GM23248 (cell line): ENCODE measurements at places on chromosomes 2 and 18. TPM values are rescaled to one million over a fixed set of nuclear protein-coding genes. Genes with fewer than 3 reads are reported as not detected.

USP14 gene
- 94.8 and 96.9 TPM in 2 replicates for polyA plus RNA-seq

BMP10 gene
- polyA plus RNA-seq = not detected in 2 replicates

IL36RN gene
- not detected in 2 replicates for polyA plus RNA-seq

YPEL5 gene
- 128 and 129 TPM in 2 replicates for polyA plus RNA-seq

NGEF gene
- 0.35 TPM in 1 of 2 replicates, not detected in the other for polyA plus RNA-seq

KCNIP3 gene
- polyA plus RNA-seq = 3.7 and 4.9 TPM in 2 replicates

UGT1A9 gene
- polyA plus RNA-seq = not detected in 2 replicates

ZRANB3 gene
- polyA plus RNA-seq = 5.7 TPM in 2 replicates

GREB1 gene
- 0.05 TPM in 1 of 2 replicates, not detected in the other for polyA plus RNA-seq

REG1A gene
- not detected in 2 replicates for polyA plus RNA-seq

CRYGC gene
- not detected in 2 replicates for polyA plus RNA-seq

ALPI gene
- not detected in 2 replicates for polyA plus RNA-seq

NDUFV2 gene
- polyA plus RNA-seq = 205 and 208 TPM in 2 replicates

DAW1 gene
- polyA plus RNA-seq = 0.81 and 1.1 TPM in 2 replicates

DSG1 gene
- not detected in 2 replicates for polyA plus RNA-seq

C2orf66 gene
- polyA plus RNA-seq = 0.25 TPM in 1 of 2 replicates, not detected in the other

POTEJ gene
- not detected in 2 replicates for polyA plus RNA-seq

B3GNT7 gene
- polyA plus RNA-seq = 0.08 TPM in 1 of 2 replicates, not detected in the other

ATAD2B gene
- polyA plus RNA-seq = 4.1 and 4.8 TPM in 2 replicates

ANAPC1 gene
- polyA plus RNA-seq = 11.3 and 13.5 TPM in 2 replicates

ZSWIM2 gene
- not detected in 2 replicates for polyA plus RNA-seq

CIDEA gene
- not detected in 2 replicates for polyA plus RNA-seq

M1AP gene
- 0.13 and 0.18 TPM in 2 replicates for polyA plus RNA-seq

EMILIN2 gene
- polyA plus RNA-seq = 6.5 and 9.0 TPM in 2 replicates

SEMA4F gene
- 5.6 and 5.9 TPM in 2 replicates for polyA plus RNA-seq

DCC gene
- not detected in 2 replicates for polyA plus RNA-seq

DYNAP gene
- not detected in 2 replicates for polyA plus RNA-seq

FBXO41 gene
- 0.38 and 0.44 TPM in 2 replicates for polyA plus RNA-seq

MYO7B gene
- not detected in 2 replicates for polyA plus RNA-seq

CDH2 gene
- 103 and 107 TPM in 2 replicates for polyA plus RNA-seq

CYP27C1 gene
- 0.70 and 0.73 TPM in 2 replicates for polyA plus RNA-seq

ALK gene
- 0.05 TPM in 1 of 2 replicates, not detected in the other for polyA plus RNA-seq

RMND5A gene
- 6.8 and 7.2 TPM in 2 replicates for polyA plus RNA-seq

ANKRD62 gene
- polyA plus RNA-seq = not detected in 2 replicates

MOB4 gene
- 57.6 and 67.1 TPM in 2 replicates for polyA plus RNA-seq

PPP4R1 gene
- polyA plus RNA-seq = 31.8 and 33.0 TPM in 2 replicates

C2orf15 gene
- polyA plus RNA-seq = not detected in 2 replicates

CDH19 gene
- not detected in 2 replicates for polyA plus RNA-seq

FRZB gene
- polyA plus RNA-seq = 0.08 TPM in 1 of 2 replicates, not detected in the other

PER2 gene
- polyA plus RNA-seq = 1.6 and 2.3 TPM in 2 replicates

MROH2A gene
- polyA plus RNA-seq = not detected in 2 replicates

RESP18 gene
- polyA plus RNA-seq = not detected in 2 replicates

SOX11 gene
- 0.08 and 0.13 TPM in 2 replicates for polyA plus RNA-seq

BOLL gene
- polyA plus RNA-seq = not detected in 2 replicates

DOCK10 gene
- 6.1 and 8.5 TPM in 2 replicates for polyA plus RNA-seq

EFHD1 gene
- not detected in 2 replicates for polyA plus RNA-seq

IL36G gene
- not detected in 2 replicates for polyA plus RNA-seq
